ENCODE measurements at places on chromosomes 13 and 19. TPM values are rescaled to one million over a fixed set of nuclear protein-coding genes. Genes with fewer than 3 reads are reported as not detected.

The HCST gene
- 0.30 TPM for polyA plus RNA-seq

The ZNF470 gene
- polyA plus RNA-seq: 2.7 TPM

The AZU1 gene
- polyA plus RNA-seq: not detected

The CYP4F11 gene
- 2.4 TPM for polyA plus RNA-seq

The METTL21C gene
- not detected for polyA plus RNA-seq

The ATP4A gene
- polyA plus RNA-seq: not detected

The ZNF444 gene
- 7.4 TPM for polyA plus RNA-seq

The SCGB2B2 gene
- 0.04 TPM for polyA plus RNA-seq

The ZNF419 gene
- polyA plus RNA-seq: 7.0 TPM

- H3K27me3 ChIP-seq: no peaks in the 10 kb centered on the region
- H3K4me1 ChIP-seq: peaks cover 8% of the 10 kb centered on the region
- peak; percentile 17 for DNase-seq
- H3K36me3 ChIP-seq: no peaks in the 10 kb centered on the region
- no peak overlapping the region for H3K27ac ChIP-seq
Measured at GRCh38 chr13:23445794-23446193, 12.3 kb upstream of the SACS start.

DNA sequence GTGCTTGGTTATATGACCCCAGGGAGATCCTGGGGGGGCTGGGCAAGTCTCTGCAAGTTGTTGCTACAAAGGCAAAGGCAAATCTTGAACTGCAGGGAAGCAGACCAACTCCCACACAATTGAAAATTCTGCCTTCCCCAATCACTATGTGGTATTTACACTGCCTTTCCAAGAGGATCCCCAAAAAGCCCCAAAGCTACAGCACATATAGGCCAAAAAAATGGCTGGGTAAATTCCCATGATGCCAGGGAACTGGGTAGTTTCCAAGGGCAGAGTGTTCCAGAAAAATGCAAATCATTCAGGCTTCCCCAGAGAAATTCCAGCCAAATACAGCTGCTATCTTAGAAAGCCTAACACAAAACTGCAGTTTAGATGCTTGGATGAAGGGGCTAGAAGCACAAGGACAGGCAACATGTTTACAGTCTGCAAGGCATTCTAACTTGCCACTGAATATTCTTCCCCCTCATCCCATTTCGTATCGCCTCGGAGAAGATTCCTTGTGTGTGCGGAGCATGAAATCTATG lies 6.2 kb downstream of the FOXO1 start:
- no peak for DNase-seq
- H3K4me3 ChIP-seq: no peak overlapping the region
- H3K4me1 ChIP-seq: peaks cover 26% of the 10 kb centered on the region
- no peaks in the 10 kb centered on the region for H3K27me3 ChIP-seq

GRCh38 chr19:384799-385169 lies 24.2 kb downstream of the C2CD4C start:
- DNase-seq: no peak
- no peak overlapping the region for H3K27ac ChIP-seq
- H3K4me1 ChIP-seq: peaks cover 15% of the 10 kb centered on the region
- H3K27me3 ChIP-seq: no peaks in the 10 kb centered on the region
- no peak overlapping the region for H3K4me3 ChIP-seq

DNA sequence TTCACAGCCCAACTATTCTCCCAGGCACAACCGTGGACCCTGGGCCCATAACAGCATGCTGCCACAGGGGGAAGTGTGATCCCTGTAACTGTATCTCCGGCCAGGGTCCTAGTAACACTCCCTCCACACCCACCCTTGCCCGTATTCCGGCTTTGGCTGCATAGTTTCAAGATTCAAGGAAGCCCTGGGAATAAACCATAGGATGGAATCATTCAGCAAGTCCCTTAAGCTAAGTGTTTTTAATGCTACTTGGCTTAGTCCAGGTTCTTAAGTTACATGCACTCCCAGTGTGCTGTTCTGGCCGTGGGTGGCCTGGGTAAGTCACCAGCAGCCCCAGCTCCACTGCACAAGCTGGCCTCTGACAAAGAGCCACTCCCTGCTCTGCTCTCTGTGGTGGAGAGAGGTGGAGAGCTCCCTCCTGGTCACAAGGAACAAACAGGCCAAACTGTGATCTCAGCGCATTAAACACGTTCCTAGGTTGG lies 532.4 kb upstream of the SGCG start:
- no peak overlapping the region for H3K4me3 ChIP-seq
- no peaks in the 10 kb centered on the region for H3K27me3 ChIP-seq
- H3K27ac ChIP-seq: no peak overlapping the region
- H3K36me3 ChIP-seq: no peaks in the 10 kb centered on the region

GRCh38 chr13:33347861-33348260 lies 62.3 kb upstream of the STARD13 start:
- H3K4me3 ChIP-seq: no peak overlapping the region
- H3K36me3 ChIP-seq: no peaks in the 10 kb centered on the region
- no peaks in the 10 kb centered on the region for H3K27me3 ChIP-seq

DNA sequence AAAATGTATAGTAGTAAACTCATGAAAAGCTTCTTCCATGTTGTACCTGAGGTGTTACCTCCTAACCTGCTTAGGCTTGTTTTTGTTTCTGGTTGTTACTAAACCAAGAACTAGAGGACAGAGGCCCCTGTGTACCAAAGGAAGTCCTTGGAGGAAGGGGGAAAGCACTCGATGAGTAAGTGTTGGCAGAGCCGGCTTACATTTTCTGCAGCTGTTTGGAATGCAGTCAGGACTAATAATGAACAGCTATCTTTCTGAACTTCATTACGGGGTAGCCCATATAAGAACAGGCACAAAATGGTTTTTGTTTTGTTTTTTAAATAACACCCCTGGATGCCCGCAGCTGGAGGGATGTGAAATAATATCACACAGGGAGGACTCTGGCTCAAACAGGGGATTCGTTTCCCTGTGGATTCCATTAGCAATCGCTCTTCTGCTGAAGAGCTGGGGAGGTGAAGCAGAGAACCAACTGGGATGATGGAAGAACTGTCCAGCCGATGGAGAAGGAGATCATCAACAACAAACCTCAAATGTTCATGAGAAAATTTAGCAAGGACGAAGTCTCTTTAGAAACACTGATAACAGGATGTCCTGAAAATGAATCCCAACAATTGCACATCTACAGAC lies 214.2 kb upstream of the MAB21L1 start:
- H3K36me3 ChIP-seq: no peaks in the 10 kb centered on the region
- no peak overlapping the region for H3K4me3 ChIP-seq
- H3K27ac ChIP-seq: no peak overlapping the region
- no peak for DNase-seq
- no peaks in the 10 kb centered on the region for H3K4me1 ChIP-seq
- no peaks in the 10 kb centered on the region for H3K27me3 ChIP-seq

DNA sequence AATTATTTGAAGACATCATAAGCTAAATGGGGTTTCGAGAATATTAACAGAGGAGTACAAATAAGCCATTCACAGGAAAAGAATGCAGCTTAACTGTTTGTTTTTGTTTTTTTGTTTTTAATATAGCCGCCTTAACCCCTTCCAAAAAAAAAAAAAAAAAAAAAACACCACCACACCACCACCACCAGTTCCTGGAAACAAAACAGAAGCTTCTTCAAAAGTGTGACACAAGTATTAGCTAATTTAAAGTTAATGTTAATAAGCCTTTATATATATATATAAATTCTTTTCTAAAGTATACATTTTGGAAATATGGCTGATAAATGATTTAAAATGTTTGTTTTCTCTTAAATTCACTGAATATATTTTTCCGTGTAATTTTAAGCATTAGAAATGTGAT lies 1.4 kb downstream of the RAP2A start:
- H3K27me3 ChIP-seq: no peaks in the 10 kb centered on the region
- peak overlapping the region; percentile 63 for H3K27ac ChIP-seq
- H3K4me1 ChIP-seq: peaks cover 9% of the 10 kb centered on the region
- peak overlapping the region; percentile 82 for H3K4me3 ChIP-seq
- no peaks in the 10 kb centered on the region for H3K36me3 ChIP-seq

GRCh38 chr19:45163751-45164460 lies 3.1 kb upstream of the NKPD1 start:
- no peak for DNase-seq
- peaks cover 49% of the 10 kb centered on the region for H3K4me1 ChIP-seq
- no peak overlapping the region for H3K4me3 ChIP-seq
- H3K27me3 ChIP-seq: no peaks in the 10 kb centered on the region
- H3K36me3 ChIP-seq: no peaks in the 10 kb centered on the region
- no peak overlapping the region for H3K27ac ChIP-seq

GRCh38 chr13:33205804-33206221 lies 79.7 kb downstream of the STARD13 start:
- no peaks in the 10 kb centered on the region for H3K27me3 ChIP-seq
- H3K4me1 ChIP-seq: peaks cover 29% of the 10 kb centered on the region
- DNase-seq: no peak
- no peak overlapping the region for H3K27ac ChIP-seq
- no peak overlapping the region for H3K4me3 ChIP-seq

GRCh38 chr19:52343548-52343947 lies 7.5 kb downstream of the ZNF610 start:
- H3K4me3 ChIP-seq: no peak overlapping the region
- no peak for DNase-seq
- H3K4me1 ChIP-seq: no peaks in the 10 kb centered on the region
- H3K27ac ChIP-seq: no peak overlapping the region
- H3K36me3 ChIP-seq: no peaks in the 10 kb centered on the region
- H3K27me3 ChIP-seq: no peaks in the 10 kb centered on the region

DNA sequence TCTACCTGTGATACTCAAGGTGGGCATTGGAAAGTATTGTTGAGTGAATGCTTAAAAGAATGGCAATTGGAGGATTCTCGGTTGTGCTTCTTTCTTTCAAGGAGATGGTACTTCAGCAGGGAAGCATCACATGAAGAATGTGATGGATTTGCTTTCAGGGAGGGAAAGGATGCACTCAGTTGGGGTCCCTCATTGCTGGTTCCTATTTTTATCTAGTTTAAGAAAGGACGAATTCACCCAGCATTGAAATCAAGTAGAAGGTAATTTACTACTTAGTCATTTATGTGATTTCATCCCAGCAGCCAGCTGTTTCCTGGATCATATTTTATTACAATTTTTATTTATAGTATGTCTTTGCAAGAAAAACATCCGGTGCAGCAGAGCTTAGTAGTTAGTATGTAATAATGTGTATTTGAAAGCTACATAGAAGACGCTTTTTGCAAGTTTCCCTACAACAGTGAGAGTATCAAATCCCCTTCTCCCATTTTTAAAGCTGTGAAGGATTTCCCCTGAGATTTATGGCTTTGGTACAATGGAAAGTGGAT lies 417.9 kb downstream of the GPC5 start:
- no peaks in the 10 kb centered on the region for H3K36me3 ChIP-seq
- H3K27ac ChIP-seq: no peak overlapping the region
- no peak for DNase-seq

- no peaks in the 10 kb centered on the region for H3K4me1 ChIP-seq
- H3K27ac ChIP-seq: no peak overlapping the region
- H3K36me3 ChIP-seq: no peaks in the 10 kb centered on the region
Measured at GRCh38 chr13:95437561-95437960, 115.0 kb upstream of the CLDN10 start.

DNA sequence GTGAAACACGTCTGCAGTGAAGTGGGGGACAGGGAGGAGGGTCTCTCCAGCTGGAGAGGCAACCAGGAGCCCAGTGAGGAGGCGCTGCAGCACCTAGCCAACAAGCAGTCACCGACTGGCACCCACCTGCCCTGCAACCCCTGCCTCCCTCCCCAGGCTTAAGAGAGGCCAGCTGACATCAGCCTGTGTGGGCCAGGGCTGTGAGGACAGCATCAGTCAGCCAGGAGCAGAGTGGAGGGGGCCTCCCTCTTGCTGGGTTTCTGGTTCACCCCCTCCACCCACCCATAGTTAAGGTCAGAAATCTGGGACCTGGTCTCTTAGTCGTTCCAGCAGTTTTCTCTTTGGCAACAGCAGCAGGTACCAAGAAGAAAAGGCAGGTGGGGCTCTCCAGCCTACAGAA lies 25.5 kb upstream of the CCNP start:
- no peak overlapping the region for H3K4me3 ChIP-seq
- H3K27ac ChIP-seq: no peak overlapping the region

GRCh38 chr13:30301827-30302226 lies 5.5 kb downstream of the KATNAL1 start:
- no peaks in the 10 kb centered on the region for H3K36me3 ChIP-seq
- DNase-seq: peak; percentile 26
- no peak overlapping the region for H3K4me3 ChIP-seq
- H3K4me1 ChIP-seq: peaks cover 9% of the 10 kb centered on the region

DNA sequence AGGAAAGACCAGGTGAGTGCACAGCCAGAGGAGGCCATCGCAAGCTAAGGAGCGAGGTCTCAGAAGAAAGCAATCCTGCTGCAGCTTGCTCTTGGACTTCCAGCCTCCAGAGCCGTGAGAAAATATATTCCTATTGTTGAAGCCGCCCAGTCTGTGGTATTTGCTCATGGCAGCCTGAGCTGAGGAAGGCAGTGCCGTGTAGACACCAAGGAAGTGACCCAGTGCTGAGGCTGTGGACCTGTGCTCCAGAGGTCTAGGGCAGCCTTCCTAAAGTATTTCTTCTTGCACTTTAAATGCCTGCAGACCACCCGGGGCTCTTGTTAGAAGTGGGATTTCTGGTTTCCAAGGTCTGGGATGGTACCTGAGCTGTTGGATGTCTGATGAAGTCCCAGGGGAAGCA lies 158.5 kb upstream of the KL start:
- H3K4me1 ChIP-seq: no peaks in the 10 kb centered on the region
- no peaks in the 10 kb centered on the region for H3K36me3 ChIP-seq
- no peak overlapping the region for H3K27ac ChIP-seq
- no peak for DNase-seq

DNA sequence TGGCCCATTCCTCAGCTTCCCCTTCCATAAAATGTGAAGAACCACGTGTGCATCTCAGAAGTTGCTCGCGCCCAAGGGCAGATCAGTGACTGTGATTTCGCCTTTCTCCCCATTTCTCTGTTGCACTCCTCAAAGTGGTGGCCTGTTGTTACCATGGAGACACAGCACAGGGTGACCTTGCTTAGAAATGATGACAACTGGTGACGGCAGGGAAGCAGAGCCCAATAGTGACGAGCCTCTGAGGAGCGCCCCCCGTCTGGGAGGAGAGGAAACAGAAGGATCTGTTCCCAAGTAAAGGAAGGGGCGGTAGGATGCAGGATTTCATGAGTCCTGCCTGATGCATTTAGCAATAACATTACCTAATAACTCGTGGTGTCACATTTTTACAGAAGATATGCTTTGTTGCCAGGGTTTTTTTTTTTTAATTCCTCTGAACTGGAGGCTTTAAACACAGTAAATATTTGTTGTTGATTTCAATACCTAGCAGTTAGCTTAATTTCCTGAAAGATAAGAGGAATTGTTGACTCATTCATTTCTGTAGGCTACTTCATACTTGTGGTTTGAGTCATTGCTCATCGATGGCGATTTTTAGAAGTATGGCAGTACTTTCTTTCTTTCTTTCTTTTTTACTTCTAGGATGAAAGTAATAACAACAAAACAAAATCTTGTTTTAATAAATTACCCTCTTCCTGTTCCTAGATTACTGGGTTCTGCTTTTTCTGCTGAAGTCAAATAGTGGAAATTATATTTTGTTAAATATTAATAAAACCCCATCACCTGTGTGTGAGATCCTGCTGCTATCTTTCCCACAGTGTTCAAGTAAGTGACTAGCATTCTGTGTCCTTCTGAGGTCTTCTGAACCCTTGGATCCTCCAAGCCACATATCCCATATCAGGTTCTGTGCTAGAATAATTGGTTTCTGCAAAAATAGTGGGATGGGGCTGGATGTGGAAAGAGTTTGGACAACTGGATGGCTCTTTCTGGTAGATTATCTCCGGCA lies 36.0 kb downstream of the MBNL2 start:
- no peaks in the 10 kb centered on the region for H3K27me3 ChIP-seq
- no peaks in the 10 kb centered on the region for H3K36me3 ChIP-seq
- peak overlapping the region; percentile 39 for H3K4me3 ChIP-seq
- H3K4me1 ChIP-seq: peaks cover 60% of the 10 kb centered on the region
